ENCODE measurements at places on chromosomes 11 and 22.

DNA sequence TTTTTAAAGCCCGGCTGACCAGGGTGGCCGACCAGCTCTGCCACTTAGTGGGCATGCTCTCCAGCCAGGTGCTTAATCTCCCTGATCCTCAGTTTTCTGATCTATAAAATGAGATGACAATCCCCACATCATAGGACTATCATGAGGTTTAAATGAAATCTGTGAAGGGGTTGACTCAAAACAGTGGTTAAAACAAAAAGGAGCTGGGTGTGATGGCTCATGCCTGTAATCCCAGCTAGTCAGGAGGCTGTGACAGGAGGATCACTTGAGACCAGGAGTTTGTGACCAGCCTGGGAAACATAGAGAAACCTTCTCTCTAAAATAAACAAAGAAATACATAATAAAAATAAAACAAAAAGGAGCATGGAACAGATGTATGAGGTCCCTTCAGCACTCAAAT, 3.6 kb upstream of the C11orf86 start:
- DNase-seq: no peak

- no peak for DNase-seq
These were observed 38.0 kb upstream of the ARFGAP3 start for GRCh38 chr22:42895087-42895486.

- no peak for DNase-seq
These were observed 61.9 kb upstream of the BARX2 start for GRCh38 chr11:129313541-129314297.

- no peak for DNase-seq
These were observed 144.9 kb upstream of the SESN3 start for GRCh38 chr11:95375886-95376285.

GRCh38 chr22:20912494-20912893, 4.7 kb upstream of the CRKL start:
- DNase-seq: no peak
